ENCODE measurements at places on chromosomes 12 and 14. TPM values are rescaled to one million over a fixed set of nuclear protein-coding genes. Genes with fewer than 3 reads are reported as not detected.

The TIMELESS gene
- 42.2 TPM for total RNA-seq

The TTC6 gene
- total RNA-seq = 0.36 TPM

The CFAP54 gene
- total RNA-seq = 1.5 TPM

The TPH2 gene
- not detected for total RNA-seq

The KRT7 gene
- 4,352 TPM for total RNA-seq

The KLHDC1 gene
- 0.25 TPM for total RNA-seq

The MYH6 gene
- total RNA-seq = not detected

The MGST1 gene
- 858 TPM for total RNA-seq

The BATF gene
- total RNA-seq = not detected

The OAS1 gene
- 61.1 TPM for total RNA-seq

The PTCSC3 gene
- total RNA-seq = not detected

The LALBA gene
- total RNA-seq = not detected
